ENCODE measurements at places on chromosomes 3 and 15. TPM values are rescaled to one million over a fixed set of nuclear protein-coding genes. Genes with fewer than 3 reads are reported as not detected.

GRCh38 chr3:133377396-133377795 is 22.5 kb upstream of the BFSP2 start:
- no peaks in the 10 kb centered on the region for H3K36me3 ChIP-seq
- H3K4me1 ChIP-seq, result no peaks in the 10 kb centered on the region
- H3K27me3 ChIP-seq, result no peaks in the 10 kb centered on the region
- H3K4me3 ChIP-seq, result no peak overlapping the region

DNA sequence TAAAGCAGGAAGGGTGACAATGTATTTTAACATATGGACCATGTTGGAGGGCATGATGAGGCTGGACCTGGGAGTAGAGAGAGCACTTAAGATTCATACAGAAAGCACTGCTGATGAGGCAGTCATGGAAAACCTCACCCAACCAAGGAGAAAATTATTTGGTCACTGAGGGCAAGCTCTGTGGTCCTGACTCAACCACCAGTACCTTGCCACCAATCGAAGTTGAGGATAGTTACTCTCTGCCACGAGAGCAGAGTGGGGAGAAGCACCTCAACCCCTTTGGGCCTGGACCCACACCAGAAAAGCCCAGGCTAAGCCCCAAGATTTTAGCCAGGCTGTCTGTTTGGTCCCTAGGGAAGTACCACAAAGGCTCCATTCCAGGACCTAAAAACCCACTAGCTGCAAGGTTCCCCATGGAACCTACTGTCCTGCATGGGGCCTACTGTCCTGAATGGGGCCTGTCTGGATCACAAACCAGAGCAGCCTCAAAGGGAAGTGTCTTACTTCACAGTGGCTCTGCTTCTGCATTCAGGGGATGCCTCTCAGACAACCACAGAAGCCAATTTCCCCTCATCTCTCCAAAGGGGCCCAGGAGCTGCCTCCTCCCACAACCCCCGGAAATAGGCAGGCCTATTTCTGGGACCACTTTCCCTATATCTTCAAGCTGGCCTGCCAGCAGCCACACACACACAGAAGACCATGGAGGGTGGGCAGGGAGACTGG is 4.2 kb downstream of the CCDC71 start:
- peaks cover 25% of the 10 kb centered on the region for H3K4me1 ChIP-seq
- no peak overlapping the region for H3K27ac ChIP-seq
- DNase-seq, result no peak
- peaks cover 16% of the 10 kb centered on the region for H3K36me3 ChIP-seq
- no peak overlapping the region for H3K4me3 ChIP-seq

DNA sequence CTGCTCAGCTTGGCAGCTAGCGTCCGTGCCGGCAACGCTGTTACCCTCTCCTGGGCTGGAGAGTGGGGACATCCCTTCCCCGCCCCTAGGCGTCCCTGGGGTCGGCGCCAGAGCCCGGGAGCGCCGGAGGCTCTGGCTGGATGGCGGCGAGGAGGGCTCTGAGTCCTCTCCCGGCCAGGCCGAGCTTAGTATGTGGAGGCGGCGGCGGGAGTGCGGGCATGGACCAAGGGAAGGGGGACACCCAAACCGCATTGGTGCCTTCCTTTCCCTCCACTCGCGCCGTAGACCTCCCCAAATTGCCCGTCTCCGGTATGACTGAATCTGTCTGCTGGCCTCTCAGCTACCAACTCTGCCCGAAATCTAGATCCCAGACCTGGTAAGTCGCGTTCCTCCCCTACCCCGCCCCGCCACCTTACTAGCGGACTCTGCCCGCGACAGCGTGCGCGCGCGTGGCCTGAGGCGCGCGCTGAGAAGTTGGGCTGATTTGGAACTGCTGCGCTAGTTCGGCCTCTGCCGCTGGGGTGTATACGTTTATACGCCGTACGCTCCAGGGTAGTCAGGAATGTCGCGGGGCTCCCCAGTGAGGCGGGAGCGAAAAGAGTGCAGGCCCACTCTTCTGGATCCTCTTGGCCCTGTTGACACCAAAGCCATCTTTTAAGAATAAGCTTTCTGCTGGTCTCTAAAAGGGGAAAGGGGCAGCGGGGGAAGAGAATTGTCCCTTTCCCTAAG is 12.2 kb downstream of the ZIC1 start:
- no peaks in the 10 kb centered on the region for H3K4me1 ChIP-seq
- peaks cover 30% of the 10 kb centered on the region for H3K27me3 ChIP-seq
- no peaks in the 10 kb centered on the region for H3K36me3 ChIP-seq
- H3K4me3 ChIP-seq, result no peak overlapping the region
- no peak overlapping the region for H3K27ac ChIP-seq

GOLGA8O gene
- 1.00 TPM for total RNA-seq

ZBTB11 gene
- total RNA-seq, result 48.9 TPM

Data from CD4-positive, alpha-beta memory T cell (primary cell).